ENCODE measurements at places on chromosomes 11 and 22.

- no peak for DNase-seq
Observed at GRCh38 chr22:17743661-17744411, 30.4 kb downstream of the BID start.

- DNase-seq, result no peak
Observed at GRCh38 chr11:85627332-85627997, at the start of gene DLG2. DLG2 (minus strand) TSS chr11:85627344.

DNA sequence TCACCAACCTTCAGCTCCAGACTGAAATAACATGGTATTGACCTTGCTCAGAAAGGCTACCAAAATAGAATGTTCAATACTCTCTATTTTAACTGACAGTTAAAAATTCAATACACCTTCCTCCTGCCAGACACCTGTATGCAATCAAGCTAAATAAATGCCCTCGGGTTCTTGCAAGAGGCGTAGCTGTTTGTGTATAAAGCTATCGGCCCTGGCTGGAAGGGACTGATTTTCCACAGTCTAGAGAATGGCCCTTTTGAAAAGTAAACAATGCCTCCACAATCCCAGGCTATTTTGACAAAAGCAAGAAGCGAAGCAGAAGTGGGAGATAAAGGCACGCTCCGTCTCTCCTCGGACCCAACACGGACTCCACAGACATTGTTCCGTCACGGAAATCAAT lies 791.2 kb downstream of the BRD1 start:
- no peak for DNase-seq

GRCh38 chr22:46110215-46110614 lies 40.1 kb upstream of the PPARA start:
- DNase-seq, result no peak

- no peak for DNase-seq
Observed at GRCh38 chr11:111923951-111924350, 5.2 kb downstream of the C11orf52 start.

- no peak for DNase-seq
Observed at GRCh38 chr11:44852159-44852747, 98.4 kb downstream of the TP53I11 start.

GRCh38 chr11:70783356-70783755 lies 385.0 kb downstream of the CTTN start:
- no peak for DNase-seq

GRCh38 chr22:46965555-46966494 lies 203.4 kb downstream of the TBC1D22A start:
- DNase-seq, result no peak

- no peak for DNase-seq
Observed at GRCh38 chr11:9982796-9983579, 311.0 kb downstream of the SBF2 start.

GRCh38 chr11:16126362-16126761 lies 230.0 kb downstream of the SOX6 start:
- DNase-seq, result no peak

- DNase-seq, result no peak
Observed at GRCh38 chr22:44071781-44072326, 47.8 kb downstream of the PARVB start.

- DNase-seq, result no peak
Observed at GRCh38 chr22:49023879-49024774, 803.5 kb downstream of the BRD1 start.

GRCh38 chr11:113651023-113651422 lies 55.1 kb downstream of the TMPRSS5 start:
- no peak for DNase-seq

- no peak for DNase-seq
Observed at GRCh38 chr11:80980227-80980626, 1539.4 kb upstream of the TENM4 start.

GRCh38 chr11:2698386-2699184 lies 1.2 kb downstream of the KCNQ1OT1 start:
- no peak for DNase-seq

DNA sequence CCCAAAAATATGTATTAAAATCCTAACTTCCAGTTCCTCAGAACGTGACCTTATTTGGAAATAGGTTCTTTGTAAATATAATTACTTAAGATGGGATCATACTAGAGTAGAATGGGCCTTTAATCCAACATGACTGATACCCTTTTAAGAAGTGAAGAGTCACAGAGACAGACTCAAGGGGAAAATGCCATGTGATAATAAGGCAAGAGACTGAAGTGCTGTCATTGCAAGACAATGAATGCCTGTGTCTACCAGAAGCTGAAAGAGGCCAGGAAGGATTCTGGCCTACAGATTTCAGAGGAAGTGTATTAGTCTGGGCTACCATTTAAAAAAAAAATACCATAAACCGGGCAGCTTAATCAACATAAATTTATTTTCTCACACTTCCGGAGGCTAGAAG lies 85.9 kb upstream of the LRRC55 start:
- no peak for DNase-seq

GRCh38 chr11:9037046-9037780 lies 33.4 kb upstream of the NRIP3 start:
- DNase-seq, result no peak

GRCh38 chr11:44279483-44279882 lies 30.5 kb downstream of the ALX4 start:
- no peak for DNase-seq

DNA sequence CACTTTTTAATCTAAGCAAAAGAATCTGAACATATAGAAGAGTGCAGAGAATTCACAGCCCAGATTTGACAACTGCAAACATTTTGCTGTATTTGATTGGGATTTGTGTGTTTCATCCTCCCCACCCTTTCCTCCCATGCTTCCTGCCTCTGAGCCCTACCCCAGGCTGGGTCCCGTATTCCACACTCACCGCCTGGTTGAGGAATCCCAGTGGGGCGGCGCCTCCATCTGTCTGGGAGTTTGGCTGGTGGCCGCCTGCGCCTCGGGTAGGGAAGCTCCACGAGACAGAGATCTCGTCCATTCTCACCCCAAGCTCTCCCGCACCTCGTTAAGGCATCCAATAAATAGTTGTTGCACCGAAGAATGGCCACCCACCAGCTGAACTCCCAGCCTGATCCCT lies 105.9 kb upstream of the SLC22A12 start:
- no peak for DNase-seq

DNA sequence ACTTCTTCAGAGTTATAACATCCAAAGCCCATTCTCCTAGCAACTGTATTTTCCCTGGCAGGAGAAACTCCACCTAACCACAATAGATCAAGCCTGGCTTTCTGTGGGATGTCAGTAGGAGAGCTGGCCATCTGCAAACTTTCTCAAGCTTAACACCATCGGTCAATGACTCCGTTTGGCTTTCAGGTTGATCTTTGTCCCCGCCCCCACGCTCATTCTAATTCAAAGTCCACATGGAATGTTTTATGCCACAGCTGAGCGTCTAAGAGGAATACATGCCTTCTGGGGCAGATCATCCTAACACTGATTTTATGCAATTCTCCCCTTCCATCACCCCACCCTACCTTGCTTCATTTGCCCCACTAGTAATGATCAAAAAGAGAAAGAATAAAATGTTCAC lies 4.8 kb downstream of the GVQW3 start:
- DNase-seq, result no peak
